ENCODE measurements at places on chromosomes 5 and 9.

DNA sequence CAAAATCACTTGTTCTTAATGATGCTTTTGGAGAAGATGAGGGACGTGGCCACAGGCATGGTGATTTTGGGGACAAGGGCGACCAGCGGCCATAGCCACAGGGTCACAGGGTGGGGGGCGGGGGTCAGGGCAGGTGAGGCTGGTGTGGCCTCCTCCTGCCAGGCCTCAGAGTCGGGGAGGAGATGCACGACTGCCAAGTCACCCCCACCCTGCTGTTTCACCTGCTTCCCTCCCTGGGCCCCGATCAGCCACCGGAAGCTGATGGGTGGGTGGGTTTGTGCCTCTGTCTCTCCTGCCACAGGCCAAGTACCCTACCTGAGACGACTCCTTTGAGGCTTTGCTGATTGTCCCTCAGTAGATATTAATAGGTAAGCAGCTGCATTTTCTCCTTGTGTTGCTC, 199.3 kb downstream of the PAX5 start:
- DNase-seq: no peak

- no peak for DNase-seq
Observed at GRCh38 chr5:94856257-94856800, 237.9 kb downstream of the SLF1 start.

GRCh38 chr5:56985936-56986625, 34.2 kb upstream of the MIER3 start:
- no peak for DNase-seq

DNA sequence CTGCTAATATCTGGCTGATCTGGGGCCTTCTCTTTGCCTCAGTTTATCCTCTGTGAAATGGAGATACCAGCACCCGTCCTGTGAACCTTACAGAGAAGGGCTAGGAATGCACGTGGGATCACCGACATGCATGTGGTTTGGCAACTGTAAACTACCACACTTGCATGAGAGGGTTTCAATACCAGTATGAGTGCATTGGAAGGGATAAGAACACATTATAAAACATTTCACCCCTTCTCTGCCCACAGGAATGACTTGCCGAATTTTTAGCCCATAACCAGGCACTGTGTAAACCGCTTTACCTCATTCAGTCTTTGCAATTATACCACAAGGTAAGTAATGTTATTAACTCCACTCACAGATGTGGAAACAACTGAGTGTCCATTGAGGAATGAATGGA, 8.9 kb upstream of the RAB14 start:
- no peak for DNase-seq

DNA sequence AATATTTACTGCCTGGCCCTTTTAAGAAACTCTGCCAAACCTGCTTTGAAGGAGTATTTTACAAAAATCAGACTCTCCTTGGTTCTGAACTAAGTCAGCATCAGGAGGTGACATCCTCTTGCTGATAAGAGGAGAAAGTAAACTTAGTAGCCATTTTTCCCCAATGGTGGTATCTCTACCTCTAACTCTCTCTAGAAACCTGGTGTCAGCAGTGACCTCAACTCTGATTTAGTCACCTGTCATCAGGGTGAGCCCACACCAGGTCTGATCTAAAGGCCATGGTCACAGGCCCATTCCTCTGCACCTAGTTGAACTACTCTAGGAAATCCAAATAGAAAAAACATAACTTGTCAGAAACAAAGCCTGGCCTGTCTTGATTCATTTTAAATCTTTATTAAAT, 4.2 kb downstream of the CARNMT1 start:
- DNase-seq: no peak

DNA sequence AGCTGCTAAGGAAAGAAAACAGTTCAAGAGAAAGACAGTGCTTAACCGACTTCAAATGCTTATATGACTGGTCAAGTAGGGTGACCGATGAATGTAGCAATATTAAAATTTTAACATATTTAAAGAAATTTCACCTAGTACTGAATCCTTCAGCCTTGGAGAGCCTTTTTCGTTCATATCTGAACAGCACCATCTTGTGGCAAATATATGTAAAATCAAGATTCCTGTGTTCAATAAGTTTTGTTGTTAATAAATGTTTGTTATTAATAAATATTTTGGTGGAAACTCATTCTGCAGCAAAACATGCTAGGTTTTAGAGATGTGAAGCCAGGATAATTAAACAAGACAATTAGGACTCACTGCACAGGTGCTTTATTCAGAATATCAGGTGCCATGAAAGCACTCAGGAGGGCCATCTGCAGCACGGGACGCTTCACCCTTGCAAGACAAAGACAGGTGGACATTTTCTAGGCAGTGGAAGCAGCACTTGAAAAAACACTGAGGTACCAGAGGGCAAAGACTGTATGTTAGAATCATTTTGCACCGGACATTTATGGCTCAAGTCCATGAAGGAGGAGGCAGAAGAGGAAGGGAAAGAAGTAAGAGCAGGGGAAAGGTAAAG, 15.6 kb downstream of the TICAM2 start:
- DNase-seq: no peak

DNA sequence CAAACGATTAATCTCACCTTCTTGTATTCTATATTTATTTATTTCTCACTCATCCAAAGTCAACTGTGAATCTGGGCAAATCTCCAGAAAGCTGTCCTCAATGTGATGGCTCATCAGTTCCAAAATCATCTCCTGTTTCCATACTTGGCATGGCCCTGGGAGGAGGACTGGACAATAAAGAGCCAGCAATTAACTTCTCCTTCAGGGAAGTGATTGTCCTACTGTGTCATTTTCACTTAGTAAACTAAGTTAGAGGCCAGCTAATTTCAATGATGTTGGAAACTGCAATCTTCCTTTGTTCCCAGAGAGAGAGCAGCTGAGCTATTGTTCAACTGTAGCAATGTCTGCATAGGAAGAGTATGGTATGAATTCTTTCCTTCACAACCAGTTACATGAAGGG, 17.5 kb downstream of the CDH12 start:
- DNase-seq: no peak

DNA sequence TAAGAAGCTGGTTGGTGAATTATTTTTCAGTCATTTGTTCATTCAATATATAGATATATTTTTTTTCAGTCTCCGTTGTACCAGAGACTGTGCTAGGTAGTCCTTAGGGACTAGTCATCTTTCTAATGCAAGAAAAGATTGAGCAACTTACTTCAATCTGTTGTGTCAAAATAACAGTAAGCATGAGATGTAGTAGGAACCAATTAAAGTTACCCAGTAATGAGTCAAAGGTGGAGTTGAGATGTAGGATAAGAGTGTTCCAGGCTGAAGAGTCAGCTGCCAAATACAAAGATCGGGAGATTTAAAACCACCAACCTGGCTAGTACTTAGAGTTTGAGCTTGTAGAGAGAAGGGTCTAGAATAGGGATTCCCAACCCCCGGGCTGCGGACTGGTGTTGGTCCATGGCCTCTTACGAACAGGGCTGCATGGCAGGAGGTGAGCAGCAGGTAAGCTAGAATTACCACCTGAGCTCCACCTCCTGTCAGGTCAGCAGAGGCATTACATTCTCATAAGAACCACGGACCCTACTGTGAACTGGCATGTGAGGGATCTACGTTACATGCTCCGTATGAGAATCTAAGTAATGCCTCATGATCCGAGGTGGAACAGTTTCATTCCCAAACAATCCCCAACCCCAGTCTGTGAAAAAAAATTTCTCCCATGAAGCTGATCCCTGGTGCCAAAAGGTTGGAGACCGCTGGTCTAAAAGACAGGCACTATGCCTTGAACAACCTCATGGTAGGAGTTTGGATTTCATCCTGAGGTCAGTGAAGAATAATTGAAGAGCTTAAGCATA, 1241.5 kb upstream of the WWC1 start:
- no peak for DNase-seq

GRCh38 chr9:104991144-104991953, 63.4 kb upstream of the ABCA1 start:
- DNase-seq: no peak

GRCh38 chr9:115691693-115692092, 461.9 kb upstream of the PAPPA start:
- DNase-seq: no peak

- DNase-seq: no peak
Observed at GRCh38 chr9:110050925-110051355, 157.0 kb downstream of the C9orf152 start.

DNA sequence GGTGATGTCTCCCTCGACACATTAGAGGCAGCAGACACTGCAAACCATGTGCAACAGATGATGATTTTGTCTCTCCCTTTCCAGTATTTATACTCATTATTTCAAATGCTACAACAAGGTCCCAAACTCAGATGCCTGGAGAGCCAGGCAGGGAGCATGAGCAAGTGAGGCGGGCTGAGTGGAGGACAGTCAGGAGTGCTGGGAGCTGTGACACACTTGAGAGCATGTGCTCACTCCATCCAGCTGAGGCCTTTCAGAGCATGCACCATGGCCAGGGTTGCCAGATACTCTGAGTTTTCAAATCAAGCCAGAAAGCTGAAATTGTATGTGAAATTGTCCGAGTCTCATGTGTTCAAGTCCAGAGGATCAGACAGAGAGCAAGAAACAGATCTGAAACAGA, 55.8 kb upstream of the SLC2A8 start:
- no peak for DNase-seq

- DNase-seq: no peak
Observed at GRCh38 chr9:136044207-136044970, 50.7 kb downstream of the NACC2 start.

GRCh38 chr5:31553863-31554262, 21.8 kb downstream of the C5orf22 start:
- DNase-seq: no peak

DNA sequence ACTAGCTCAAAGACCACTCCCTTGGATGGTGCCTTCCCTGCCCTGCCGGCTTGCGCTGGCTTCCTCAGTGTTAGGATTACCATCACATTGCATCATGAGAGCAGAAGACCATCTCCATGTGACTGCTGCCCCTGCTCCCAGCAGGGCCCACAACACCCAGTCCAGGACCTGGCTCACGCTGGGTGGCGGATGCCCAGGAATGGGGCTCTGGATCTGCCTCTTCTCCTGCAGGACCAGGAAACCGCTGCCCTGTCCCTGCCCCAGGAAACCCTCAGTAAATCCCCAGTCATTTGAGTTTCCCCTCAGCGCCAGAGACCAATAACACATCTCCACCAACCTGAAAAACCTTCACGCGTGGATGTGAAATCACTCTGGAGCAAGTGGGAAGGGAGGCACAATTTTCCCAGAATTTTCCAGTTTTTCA, 3.3 kb upstream of the RNF44 start:
- DNase-seq: no peak

GRCh38 chr5:1762121-1762882, 37.3 kb downstream of the MRPL36 start:
- no peak for DNase-seq

DNA sequence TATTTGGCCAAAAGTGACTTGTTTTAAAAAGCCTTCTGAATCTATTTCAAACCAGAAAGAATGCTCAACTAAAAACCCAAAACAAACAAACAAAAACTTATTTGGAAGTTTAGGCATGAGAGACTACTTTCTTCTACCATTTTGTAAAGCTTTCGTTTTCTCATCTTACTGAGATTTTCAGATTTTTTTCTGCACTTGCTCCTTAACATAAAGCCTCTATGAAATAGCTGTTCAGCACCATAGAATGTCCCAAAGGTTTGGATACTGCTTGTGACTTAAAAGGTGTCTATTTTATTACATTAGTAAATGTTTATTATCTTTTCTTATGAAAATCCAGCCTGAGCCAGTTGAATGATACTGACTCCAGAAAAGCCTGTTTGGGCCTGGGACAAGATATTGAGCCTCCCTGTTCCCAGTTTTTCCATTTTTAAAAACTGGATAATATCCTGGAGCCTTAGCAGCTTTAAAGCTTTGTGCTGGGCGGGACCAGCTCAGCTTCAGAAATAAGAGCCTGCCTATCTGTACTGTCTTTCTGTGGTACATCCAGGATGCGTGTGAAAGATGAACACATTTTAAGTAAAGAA, 292.6 kb downstream of the ZSWIM6 start:
- no peak for DNase-seq

GRCh38 chr5:17272111-17272510, 54.7 kb downstream of the BASP1 start:
- DNase-seq: no peak

DNA sequence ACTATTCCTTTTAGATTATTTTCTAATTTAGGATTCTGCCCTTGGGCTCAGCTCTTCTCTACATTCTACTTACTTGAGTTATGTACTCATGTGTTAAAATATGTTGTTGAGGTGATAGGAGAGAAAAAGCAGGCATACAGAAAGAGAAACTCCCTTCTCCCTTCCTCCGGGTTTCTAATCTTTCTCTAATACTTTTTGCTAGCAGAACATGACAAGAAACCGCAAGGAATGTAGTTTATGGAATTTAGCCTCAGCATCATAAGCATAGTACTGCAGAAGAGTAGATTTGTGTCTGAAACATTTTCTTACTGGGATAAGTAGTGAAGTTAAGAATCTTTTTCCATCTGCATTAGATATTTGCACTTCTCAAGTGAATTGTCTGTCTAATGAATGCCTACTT, 139.5 kb upstream of the CYLC2 start:
- no peak for DNase-seq

GRCh38 chr5:95375591-95375990, 15.6 kb upstream of the FAM81B start:
- no peak for DNase-seq

DNA sequence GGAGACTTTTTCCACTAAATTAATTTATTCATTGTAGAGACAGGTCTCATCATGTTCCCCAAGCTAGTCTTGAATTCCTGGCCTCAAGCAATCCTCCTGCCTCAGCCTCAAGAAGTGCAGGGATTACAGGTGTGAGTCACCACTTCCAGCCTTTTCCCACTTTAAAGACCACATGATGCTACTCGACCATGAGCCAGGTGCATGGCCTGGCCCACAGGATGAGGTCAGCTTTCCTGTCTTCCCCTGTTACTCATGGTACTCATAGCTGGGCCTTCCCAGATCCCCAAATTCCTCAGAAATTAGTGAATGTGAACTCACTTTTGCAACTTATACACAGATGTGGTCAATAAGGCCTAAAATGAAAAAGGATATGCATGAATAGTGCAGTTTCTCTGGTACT, 395.9 kb downstream of the SEMA5A start:
- DNase-seq: no peak

- no peak for DNase-seq
Observed at GRCh38 chr9:109826559-109826958, 46.6 kb downstream of the PALM2AKAP2 start.

- no peak for DNase-seq
Observed at GRCh38 chr5:180201051-180201987, 7.7 kb downstream of the RASGEF1C start.

DNA sequence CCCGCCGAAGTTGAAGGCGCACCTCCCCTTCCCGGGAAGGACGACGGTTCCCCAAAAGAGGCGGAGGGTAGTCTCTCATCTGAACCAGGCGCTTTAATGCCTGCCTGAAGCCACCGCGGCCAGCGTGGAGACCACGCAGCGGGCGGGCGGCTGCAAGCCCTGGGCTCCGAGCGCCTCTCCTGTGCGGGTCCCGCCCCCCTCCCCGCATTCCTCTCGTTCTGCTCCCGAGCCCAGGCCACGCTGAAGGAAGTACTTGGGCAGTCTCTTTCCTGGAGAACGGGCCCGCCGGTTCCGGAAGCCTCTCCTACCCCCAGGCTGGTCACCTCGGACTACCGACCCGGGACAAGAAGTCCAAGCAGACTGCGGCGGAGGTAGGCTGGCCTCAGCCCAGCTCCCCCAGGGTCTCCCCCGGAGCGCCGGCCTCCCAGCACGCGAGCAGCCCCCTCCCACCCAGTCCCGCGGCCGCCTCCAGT, 571 bp downstream of the PPIC start:
- DNase-seq: no peak

- no peak for DNase-seq
Observed at GRCh38 chr5:5710471-5710870, 288.0 kb downstream of the ICE1 start.
